ENCODE measurements at places on chromosomes 16 and 17.

DNA sequence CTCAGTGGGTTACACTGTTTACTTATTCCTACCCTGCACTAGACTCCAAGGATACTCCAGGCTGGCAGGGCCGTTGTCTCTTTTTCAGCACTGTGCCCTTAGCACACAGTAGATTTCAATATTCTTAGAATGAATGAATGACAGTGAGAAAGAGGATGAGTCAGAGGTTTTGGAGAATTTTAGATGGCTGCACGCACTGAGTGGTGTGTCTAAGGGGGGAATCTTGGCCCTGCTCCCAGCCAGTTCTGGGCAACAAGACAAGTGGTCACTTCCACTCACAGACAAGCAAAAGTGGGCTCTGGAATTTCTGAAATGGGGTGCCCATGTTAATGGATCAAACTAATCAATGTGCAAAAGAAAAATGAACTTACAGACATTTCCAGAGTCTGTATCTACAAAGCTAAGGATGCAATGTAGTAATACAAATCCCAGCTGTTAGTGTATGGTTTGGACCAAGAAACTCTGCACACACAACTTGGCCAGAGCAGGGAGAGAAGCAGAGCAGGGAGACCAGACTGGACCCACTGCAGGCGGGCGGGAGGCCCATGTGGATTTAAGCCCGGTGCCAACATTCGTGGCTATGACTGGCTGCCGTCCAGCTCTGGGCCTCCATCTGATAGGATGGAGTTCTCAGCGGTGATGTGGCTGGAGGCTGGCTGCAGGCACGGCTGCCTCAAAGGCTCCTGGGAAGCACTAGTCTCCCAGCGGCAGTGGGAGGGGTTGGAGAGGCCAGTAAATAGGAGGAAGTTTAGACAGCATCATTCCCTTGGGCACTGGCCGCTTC, 95.6 kb upstream of the CDYL2 start:
- H3K27me3 ChIP-seq = no peaks in the 10 kb centered on the region
- H3K4me1 ChIP-seq = no peaks in the 10 kb centered on the region
- no peak overlapping the region for H3K4me3 ChIP-seq
- no peak overlapping the region for H3K27ac ChIP-seq

DNA sequence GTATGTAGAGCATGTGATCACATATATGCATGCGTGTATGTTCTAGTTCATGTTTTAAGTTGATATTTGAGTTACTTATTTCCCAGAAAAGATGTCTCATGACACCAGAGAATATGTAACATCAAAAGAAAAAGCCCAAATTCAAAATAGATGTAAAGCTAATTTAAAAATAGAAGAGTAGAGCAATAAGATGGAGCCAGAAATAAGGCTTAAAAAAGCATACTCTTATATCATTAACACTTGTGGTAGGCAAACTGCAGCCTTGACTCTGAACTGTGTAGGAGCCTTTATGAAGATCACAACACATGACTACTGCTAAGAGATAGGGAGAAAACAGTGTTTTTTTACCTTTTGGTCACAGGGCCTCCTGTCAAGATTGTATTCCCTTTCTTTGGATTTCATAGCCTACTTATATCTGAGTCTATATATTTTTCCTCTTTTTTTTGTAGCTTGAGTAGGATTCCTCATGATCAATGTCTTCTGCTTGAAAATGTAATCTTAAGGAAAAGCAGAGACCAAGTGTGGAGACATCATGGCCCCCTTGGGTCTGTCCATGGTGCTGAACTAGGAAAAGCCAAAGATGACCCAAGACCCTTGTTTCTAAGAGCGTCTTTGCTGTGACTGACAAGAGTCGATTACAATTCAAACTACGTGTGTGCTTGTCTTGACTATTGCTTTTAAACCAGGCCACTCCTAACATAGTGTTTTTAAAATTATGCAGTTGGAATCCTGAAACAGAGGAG, 390.4 kb downstream of the SHISA9 start:
- no peak overlapping the region for H3K4me3 ChIP-seq
- H3K4me1 ChIP-seq = no peaks in the 10 kb centered on the region
- no peaks in the 10 kb centered on the region for H3K36me3 ChIP-seq
- DNase-seq = no peak
- no peaks in the 10 kb centered on the region for H3K27me3 ChIP-seq

DNA sequence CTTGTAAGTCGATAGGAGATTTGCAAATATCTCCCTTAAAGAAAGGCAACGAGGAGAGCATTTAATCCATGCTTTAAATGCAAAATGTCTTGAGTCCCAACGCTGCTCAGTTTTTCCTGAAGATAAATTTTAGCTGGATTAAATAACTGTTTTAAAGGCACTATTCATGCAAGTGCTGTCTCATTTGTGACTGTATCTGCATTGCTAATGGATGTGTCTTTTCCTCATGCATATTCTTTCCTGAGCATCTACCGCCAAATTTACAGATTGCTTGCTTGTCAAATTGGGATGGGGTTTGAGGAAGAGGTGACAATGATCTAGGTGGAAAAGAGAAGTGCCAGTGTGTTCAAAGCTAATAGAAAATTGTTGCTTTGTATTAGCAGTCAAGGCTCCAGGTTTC, 106.9 kb downstream of the RBFOX1 start:
- no peak overlapping the region for H3K27ac ChIP-seq
- H3K4me3 ChIP-seq = no peak overlapping the region
- no peak for DNase-seq
- no peaks in the 10 kb centered on the region for H3K36me3 ChIP-seq

GRCh38 chr16:80846275-80846674, 41.9 kb upstream of the CDYL2 start:
- DNase-seq = no peak
- H3K36me3 ChIP-seq = no peaks in the 10 kb centered on the region
- no peaks in the 10 kb centered on the region for H3K27me3 ChIP-seq
- no peak overlapping the region for H3K27ac ChIP-seq

DNA sequence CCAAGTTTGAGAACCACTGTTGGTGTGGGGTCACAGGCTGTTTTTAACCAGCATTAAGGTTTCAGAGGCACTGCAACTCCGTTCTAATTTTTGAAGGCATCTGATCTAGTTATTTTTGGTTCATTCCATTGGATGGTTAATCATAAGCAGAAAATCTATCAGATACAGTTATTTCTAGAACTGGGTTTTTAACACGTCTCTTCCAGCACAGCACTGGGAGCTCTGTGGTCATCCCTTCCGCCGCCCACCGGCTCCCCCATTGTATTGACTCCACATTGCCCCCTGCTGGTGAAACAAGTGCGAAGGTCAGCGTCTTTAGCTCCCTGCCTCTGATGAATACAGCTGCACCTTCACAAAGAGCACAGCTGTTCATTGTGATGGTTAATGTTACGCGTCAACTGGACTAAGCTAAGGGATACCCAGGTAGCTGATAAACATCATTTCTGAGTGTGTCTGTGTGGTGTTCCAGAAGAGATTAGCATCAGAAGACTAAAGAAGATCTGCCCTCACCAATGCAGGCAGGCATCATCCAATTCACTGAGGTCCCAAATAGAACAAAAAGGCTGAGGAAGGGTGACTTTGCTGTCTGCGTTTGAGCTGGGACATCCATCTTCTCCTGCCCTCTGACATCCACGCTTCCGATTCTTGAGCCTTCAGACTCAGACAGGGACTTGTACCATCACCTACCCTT, 8.5 kb downstream of the CCL18 start:
- H3K4me1 ChIP-seq = no peaks in the 10 kb centered on the region
- H3K4me3 ChIP-seq = no peak overlapping the region
- H3K27me3 ChIP-seq = no peaks in the 10 kb centered on the region
- no peak for DNase-seq

GRCh38 chr17:81890447-81891302, 711 bp downstream of the ALYREF start:
- peak; percentile 11 for DNase-seq
- peak overlapping the region; percentile 96 for H3K27ac ChIP-seq
- H3K36me3 ChIP-seq = no peaks in the 10 kb centered on the region
- peak overlapping the region; percentile 75 for H3K4me3 ChIP-seq

DNA sequence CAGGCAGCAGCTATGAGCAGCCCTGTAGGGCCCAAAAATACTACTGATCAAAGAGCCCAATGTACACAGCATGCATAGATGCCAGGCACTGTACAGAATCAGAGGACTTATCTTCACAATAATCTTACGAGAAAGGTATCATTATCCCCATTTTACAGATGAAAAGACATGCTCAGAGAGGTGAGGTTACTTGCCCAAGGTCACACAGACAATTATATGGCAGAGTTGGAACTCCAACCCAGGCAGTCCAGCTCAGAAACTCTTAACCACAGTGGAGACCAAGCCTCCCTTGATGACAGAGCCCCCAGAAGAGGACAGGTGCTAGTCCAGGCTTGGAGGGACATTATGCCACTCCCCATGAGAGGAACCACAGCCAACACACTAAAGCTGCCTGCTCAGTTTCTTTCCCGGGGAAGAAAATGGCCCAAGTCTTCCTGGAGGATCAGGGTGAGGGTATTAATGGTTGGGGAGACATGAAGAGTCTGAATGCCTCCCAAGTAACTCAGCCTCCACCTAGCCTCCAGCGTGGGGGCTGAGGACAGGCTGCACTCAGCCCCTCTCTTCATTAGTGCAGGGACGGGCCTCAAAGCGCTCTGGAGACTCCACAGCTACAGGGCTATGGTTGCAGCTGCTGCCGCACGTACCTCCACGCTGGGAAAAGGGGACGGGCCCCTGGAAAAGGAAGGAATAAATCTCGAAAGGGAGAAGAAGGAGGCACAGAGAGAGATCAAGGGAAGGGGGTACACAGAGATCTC, 826 bp downstream of the UNC119 start:
- peak overlapping the region; percentile 98 for H3K4me3 ChIP-seq
- H3K27ac ChIP-seq = no peak overlapping the region
- no peaks in the 10 kb centered on the region for H3K4me1 ChIP-seq

DNA sequence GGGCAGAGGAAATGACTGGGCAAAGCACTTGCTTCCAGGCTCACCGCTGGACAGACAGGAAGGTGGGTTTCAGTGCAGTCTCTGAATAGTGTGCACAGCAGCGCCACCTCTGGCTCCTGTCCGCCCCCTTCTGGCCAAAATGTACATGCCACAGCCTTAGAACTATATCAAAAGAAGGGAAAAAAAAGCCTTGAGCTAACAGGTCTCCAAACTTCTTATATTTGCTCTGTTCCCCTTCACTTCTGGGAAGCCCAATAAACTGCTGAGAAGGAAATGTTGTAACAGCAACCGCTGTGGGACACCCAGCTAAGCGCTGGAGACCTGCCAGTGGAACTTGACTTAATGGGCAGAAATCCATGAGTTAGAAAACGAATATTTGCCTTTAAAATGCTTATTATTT, 17.5 kb downstream of the COG7 start:
- H3K4me3 ChIP-seq = no peak overlapping the region
- H3K27ac ChIP-seq = no peak overlapping the region

DNA sequence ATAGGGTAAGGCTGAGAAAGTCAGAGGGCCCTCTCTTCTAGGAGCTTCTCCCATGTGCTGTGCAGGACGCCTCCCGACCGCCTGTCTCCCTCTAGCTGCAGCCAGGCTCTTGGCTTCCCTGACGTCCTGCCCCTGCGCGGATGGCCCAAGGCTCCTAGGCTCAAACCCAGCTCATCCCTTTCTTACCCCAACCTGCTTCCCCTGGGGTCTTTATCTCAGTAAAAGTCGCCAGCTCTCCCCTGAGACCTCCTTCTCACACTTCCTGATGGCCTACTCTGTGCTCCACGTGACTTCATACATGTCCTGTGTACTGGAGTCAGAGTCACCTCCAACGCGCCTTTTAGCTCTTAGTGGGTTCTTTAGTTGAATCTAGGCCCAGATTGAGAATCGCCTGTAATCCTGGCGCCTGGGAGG, 1.1 kb upstream of the ZNF747 start:
- peak overlapping the region; percentile 91 for H3K27ac ChIP-seq
- DNase-seq = peak; percentile 84
- peak overlapping the region; percentile 62 for H3K4me3 ChIP-seq
- peaks cover 24% of the 10 kb centered on the region for H3K36me3 ChIP-seq
- no peaks in the 10 kb centered on the region for H3K27me3 ChIP-seq

GRCh38 chr16:74586948-74587347, 20.0 kb downstream of the GLG1 start:
- H3K27me3 ChIP-seq = no peaks in the 10 kb centered on the region

GRCh38 chr16:84641643-84642358, 6.5 kb upstream of the KLHL36 start:
- peaks cover 25% of the 10 kb centered on the region for H3K4me1 ChIP-seq
- H3K36me3 ChIP-seq = no peaks in the 10 kb centered on the region
- H3K4me3 ChIP-seq = no peak overlapping the region
- H3K27me3 ChIP-seq = no peaks in the 10 kb centered on the region
- peak overlapping the region; percentile 39 for H3K27ac ChIP-seq
- DNase-seq = no peak

- H3K4me1 ChIP-seq = no peaks in the 10 kb centered on the region
- H3K36me3 ChIP-seq = peaks cover 2% of the 10 kb centered on the region
- H3K4me3 ChIP-seq = no peak overlapping the region
- no peaks in the 10 kb centered on the region for H3K27me3 ChIP-seq
- DNase-seq = no peak
Measured at GRCh38 chr17:9465210-9465921, 110.3 kb downstream of the STX8 start.

- peaks cover 10% of the 10 kb centered on the region for H3K4me1 ChIP-seq
- H3K4me3 ChIP-seq = no peak overlapping the region
- H3K27ac ChIP-seq = no peak overlapping the region
- H3K36me3 ChIP-seq = no peaks in the 10 kb centered on the region
- no peak for DNase-seq
Measured at GRCh38 chr17:16281351-16281750, 64.3 kb downstream of the PIGL start.

DNA sequence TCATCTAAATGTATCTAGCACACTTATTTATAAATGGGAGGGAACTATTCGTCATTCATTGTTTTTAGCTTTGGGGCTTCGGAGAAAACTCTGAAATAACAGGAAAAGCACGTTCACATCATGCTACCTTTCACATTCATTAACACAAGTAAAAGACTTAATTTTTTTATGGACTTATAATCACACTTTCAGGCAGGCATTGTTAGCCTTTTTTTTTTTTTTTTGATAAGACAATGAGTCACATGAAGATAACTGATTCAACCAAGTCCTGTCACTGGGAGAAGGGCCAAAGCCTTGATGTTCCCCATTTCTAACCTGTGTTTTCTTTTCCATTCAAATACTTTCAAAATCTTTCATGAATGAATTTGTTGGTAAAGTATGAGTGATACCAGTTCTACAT, 631.3 kb upstream of the CA10 start:
- no peak overlapping the region for H3K27ac ChIP-seq
- DNase-seq = no peak
- no peaks in the 10 kb centered on the region for H3K4me1 ChIP-seq
- no peak overlapping the region for H3K4me3 ChIP-seq
- H3K27me3 ChIP-seq = no peaks in the 10 kb centered on the region
- no peaks in the 10 kb centered on the region for H3K36me3 ChIP-seq

GRCh38 chr16:53546988-53547391, 44.0 kb upstream of the AKTIP start:
- no peaks in the 10 kb centered on the region for H3K36me3 ChIP-seq
- H3K4me3 ChIP-seq = no peak overlapping the region
- DNase-seq = no peak
- no peaks in the 10 kb centered on the region for H3K27me3 ChIP-seq
- H3K27ac ChIP-seq = no peak overlapping the region

All from left lung (tissue), 14 donors.